ENCODE measurements at places on chromosomes 13 and 19.

DNA sequence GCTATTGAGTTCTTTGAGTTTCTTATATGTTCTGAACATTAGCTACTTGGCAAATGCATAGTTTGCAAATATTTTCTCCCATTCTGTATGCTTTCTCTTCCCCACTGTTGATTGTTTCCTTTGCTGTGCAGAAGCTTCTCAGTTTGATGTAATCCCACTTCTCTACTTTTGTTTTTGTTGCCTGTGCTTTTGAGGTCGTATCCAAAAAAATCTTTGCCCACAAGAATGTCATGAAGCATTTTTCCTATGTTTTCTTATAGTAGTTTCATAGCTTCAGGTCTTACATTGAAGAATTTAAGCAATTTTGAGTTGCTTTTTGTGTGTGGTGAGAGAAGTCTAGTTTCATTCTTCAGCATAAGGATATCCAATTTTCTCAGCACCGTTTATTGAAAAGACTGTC lies 536.7 kb upstream of the ARGLU1 start:
- no peak for DNase-seq

GRCh38 chr19:32022044-32022640 lies 323.3 kb upstream of the ZNF507 start:
- no peak for DNase-seq

DNA sequence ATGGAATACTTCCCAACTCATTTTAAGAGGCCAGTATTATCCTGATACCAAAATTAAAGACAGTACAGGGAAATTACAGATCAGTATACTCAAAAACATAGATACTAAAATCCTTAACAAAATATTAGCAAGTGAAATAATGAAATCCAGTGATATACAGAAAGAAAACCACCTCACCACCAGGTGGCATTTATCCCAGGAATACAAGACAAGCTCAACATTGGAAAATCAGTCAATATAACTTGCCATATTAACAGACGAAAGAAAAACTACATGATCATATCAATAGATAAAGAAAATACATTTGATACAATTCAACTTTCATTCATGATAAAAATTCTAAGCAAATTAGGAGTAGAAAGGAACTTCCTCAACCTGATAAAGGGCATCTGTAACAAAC lies 6.7 kb upstream of the GNA15 start:
- peak; percentile 23 for DNase-seq

DNA sequence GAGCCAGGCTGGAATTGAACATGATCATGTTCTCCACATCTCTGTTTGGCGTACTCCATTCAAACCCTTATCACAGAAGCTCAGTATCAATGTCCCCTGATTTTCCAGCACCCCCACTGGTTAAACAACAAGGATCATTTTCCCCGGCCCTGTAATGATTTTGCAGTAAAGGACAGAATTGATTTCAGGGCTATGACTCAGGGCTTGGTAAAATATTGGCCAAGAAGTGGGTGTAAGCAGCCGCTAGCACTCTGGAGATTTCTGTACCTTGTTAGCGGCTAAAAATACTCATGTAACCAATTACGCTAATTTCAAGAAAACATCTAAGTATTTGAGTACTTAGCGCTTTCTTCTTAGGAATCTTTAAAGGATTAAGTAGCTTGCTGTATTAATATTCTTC lies 69.5 kb upstream of the FNDC3A start:
- DNase-seq: no peak

DNA sequence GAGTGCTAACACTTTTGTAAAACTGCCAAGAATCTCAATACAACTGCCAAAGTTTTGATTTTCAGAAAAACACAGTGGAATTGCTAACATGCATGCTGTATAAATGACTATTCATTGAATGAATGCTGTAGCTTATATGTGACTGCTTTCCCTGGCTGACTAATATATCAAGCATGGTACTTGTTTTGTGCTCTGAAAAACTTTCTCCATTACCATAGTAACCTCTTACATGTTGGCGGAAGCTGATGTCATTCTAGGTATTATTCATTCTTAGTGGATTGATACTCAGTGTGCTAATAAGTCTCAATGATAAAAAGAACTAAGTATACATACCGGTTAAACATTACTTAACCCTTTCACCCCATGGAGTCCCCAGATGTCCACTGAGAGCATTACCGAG lies 166.1 kb upstream of the MYO16 start:
- DNase-seq: peak; percentile 90

DNA sequence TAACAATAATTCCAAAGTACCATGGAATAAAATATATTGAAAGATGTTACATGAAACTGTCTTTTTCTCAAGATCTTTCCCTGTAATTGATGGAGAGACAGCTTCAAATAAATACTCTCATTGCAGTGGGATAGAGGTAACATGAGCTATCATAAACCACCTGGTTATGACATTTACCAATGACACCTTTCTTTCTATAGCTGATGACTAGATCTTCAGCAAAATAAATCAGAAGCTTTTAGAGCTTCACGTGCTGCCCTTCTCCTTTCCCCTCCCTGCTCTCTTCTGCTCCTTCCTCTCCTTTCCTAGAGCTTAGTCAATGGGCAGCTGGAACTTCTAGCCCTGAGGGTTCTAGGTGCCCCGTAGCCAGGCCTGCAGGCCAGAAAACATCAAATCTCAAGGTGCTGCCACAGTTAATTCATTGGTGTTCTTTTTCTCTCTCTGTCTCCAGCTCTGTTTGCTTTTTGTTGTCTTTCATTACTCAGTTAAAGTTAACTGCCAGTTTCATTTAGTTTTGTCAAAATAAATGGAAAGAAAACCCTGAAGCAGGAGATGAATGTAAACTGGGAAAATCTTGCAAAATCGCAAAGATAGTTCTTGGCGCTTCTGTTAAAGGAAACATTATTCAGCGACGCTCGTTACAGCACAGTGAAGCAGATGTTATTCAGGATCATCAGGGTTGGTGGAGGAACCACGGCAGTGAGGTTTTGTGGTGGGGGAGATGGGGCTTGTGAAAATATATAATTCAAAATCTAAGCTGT lies 8.3 kb upstream of the METTL21C start:
- DNase-seq: no peak

DNA sequence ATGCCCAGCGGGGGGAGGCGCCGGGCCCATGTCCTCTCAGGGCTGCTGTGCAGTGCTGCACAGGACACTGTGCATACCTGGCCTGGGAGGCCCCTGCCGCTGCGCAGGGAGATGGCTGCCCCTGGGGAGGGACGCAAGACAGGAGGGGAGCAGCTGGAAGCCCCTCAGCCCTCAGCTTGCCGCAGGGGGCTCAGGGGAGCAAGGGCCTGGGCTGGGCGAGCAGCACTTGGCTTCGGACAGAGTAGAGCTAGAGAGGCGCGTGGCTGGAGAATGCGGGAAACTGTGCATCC lies 10.9 kb downstream of the CHERP start:
- no peak for DNase-seq

- DNase-seq: no peak
Observed at GRCh38 chr13:71625694-71626093, 241.3 kb downstream of the DACH1 start.

DNA sequence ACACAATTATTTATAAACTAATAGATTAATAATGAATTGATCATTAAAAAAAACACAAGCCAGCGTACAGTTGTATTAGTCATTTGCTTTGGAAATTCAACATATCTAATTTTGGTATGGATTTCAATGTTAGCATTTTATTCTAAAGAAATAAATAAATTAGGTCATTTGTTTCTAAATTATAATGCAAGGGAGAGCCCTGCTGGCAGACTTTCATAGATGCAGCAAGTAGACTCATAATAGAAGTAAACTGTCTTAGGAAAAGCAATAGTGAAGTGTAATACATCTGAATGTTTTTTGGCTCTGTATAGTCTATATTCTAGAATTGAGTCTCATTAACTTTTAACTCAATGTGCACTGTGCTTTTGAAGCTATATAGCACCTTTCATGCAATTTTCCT lies 982.4 kb upstream of the MIR17HG start:
- DNase-seq: peak; percentile 10

- peak; percentile 42 for DNase-seq
Observed at GRCh38 chr19:11767633-11768133, 883 bp downstream of the ZNF441 start.

GRCh38 chr19:41415154-41415571 lies 12.0 kb downstream of the B3GNT8 start:
- DNase-seq: no peak

DNA sequence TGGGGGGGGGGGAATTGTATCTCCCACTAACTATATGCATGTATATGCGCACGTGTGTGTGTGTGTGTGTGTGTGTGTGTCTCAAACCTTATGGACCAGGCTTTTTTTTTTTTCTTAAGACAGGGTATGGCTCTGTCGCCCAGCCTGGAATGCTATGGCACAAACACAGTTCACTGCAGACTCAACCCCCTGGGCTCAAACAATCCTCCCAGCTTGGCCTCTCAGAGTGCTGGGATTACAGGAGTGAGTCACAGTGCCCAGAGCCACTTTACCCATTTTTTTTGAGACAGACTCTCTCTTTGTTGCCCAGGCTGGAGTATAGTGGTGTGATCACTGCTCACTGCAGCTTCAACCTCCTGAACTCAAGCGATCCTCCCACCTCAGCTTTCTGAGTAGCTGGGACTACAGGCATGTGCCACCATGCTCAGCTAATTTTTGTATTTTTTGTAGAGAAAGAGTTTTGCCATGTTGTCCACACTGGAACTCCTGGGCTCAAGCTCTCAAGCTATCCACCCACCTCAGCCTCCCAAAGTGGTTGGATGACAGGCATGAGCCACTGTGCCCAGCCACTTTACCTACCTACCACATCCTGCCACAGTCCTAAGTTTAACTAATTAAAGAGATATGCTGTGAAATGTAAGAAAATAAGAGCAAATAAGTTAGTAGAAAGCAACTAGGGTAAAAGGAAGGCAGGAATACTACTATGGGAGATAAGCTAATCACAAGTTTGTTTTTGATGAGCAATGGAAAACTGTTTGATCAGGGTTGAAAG lies 2.4 kb downstream of the ZMYM5 start:
- DNase-seq: peak; percentile 45

GRCh38 chr19:51503896-51504295 lies 2.3 kb upstream of the SIGLEC12 start:
- no peak for DNase-seq

DNA sequence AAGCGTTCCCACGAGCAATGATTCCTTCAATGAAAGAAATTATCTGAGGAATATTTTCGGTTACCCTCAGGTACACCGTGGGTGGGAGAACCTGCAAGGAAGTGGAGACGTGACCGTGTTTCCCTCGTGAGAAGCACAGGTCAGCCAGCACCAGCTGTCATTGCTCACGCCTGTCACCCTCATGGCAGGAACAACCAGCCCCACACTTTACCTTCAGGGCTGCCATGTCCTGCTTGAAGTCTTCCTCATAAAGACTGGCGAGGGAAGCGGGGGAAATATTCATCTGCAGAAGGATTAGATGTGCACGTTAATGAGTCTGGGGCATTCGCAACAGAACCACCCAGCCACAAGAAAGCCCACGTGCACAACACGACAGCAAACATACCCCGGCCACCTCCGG lies 18.2 kb downstream of the CARS2 start:
- no peak for DNase-seq

GRCh38 chr13:31399690-31400089 lies 199.9 kb downstream of the B3GLCT start:
- DNase-seq: no peak

- DNase-seq: no peak
Observed at GRCh38 chr19:21838646-21839045, 2.7 kb upstream of the ZNF43 start.

DNA sequence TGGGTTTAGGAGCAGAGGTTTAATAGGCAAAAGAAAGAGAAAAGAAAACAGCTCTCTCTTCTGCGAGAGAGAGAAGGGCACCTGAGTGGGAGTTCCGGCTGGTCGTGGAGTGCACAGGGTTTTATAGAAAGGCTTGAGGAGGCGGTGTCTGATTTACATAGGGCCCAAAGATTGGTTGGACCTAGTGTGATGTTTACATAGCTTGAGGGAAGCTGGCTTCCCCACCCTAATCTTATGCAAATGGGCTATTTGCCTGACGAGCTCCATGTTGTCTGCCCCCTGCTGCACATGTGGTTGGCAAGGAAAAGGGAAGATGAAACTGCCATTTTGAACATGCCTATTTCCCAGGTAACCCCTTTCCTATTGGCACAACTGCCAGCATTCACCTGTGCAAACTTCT lies 21.5 kb upstream of the MEDAG start:
- no peak for DNase-seq

- no peak for DNase-seq
Observed at GRCh38 chr13:31409678-31410356, 210.0 kb downstream of the B3GLCT start.

GRCh38 chr19:22735911-22736645 lies 47.9 kb downstream of the ZNF99 start:
- DNase-seq: no peak

DNA sequence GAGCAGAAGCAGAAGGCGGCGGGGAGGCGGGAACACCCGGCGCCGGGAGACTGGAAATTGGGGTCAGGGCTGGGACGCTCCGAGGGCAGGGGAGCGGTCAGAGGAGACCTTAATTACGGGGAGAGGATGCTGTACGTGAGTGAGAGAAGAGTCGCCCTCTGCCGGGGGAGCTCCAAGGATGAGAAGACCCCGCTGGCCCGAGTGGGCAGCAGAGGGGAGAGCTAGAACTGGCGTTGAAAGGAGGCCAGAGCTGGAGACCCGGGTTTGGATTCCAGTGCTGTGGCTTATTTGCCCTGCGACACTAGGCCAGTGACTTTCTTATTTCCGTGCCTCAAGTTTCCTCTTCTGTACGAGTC lies 536 bp downstream of the FAM32A start:
- no peak for DNase-seq

DNA sequence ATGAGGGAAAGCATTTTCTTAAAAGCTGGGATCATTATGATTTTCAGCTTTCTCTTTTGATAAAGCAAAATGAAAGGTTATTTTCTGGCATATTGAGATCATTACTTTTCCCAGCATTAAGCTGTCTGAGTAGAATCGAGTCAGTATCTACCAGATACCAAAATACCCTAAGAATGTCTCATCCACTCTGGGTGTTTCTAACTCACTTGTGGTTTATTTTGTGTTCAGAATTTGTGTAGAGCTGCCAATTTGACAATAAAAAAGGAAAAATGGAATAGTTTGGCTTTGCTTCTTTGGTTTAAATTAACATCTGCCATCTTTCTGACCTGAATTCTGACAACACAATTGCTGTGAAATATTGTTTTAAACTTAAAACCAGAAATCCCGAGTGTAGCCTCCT lies 438.7 kb upstream of the ARGLU1 start:
- DNase-seq: no peak

- DNase-seq: no peak
Observed at GRCh38 chr13:43487461-43487860, 299.3 kb downstream of the ENOX1 start.

DNA sequence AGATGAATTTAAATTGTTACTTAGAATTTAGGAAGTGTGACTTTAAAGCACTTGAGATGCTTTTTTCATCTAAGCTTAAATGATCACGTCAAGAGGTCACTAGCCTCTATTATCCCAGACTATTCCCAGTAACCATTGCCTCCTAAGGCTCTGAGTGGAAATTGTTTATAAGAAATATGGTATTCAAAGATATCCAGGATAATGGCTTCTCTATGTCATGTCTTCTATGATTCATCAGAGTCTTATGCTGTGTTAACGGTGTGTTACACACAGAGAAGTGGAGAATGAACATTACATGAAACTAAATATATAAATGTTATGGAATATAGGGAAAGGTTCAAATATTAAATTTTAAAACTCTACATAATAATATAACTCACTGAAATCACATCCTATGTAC lies 79.8 kb upstream of the NBEA start:
- DNase-seq: no peak
